ENCODE measurements at places on chromosomes 6 and 20. TPM values are rescaled to one million over a fixed set of nuclear protein-coding genes. Genes with fewer than 3 reads are reported as not detected.

PTCHD4 gene
- 0.70 TPM for polyA plus RNA-seq

PI16 gene
- 0.81 TPM for polyA plus RNA-seq

HLA-DOA gene
- 7.5 TPM for polyA plus RNA-seq

FRK gene
- polyA plus RNA-seq: 10.7 TPM

SAMD3 gene
- polyA plus RNA-seq: 3.6 TPM

GABRR1 gene
- polyA plus RNA-seq: 0.06 TPM

BCAS1 gene
- 29.2 TPM for polyA plus RNA-seq

COL12A1 gene
- polyA plus RNA-seq: 90.9 TPM

C20orf202 gene
- polyA plus RNA-seq: 4.7 TPM

KCNQ2 gene
- polyA plus RNA-seq: 5.2 TPM

KIF6 gene
- polyA plus RNA-seq: 0.70 TPM

C2 gene
- 9.3 TPM for polyA plus RNA-seq

PM20D2 gene
- polyA plus RNA-seq: 28.1 TPM

MEI4 gene
- polyA plus RNA-seq: 0.09 TPM

DEFB121 gene
- not detected for polyA plus RNA-seq

DLL1 gene
- polyA plus RNA-seq: 39.3 TPM

MAK gene
- 0.36 TPM for polyA plus RNA-seq

TMEM14B gene
- 78.4 TPM for polyA plus RNA-seq

BPIFB1 gene
- polyA plus RNA-seq: not detected

SGK2 gene
- 21.9 TPM for polyA plus RNA-seq

PTK6 gene
- 0.31 TPM for polyA plus RNA-seq

ID4 gene
- polyA plus RNA-seq: 41.6 TPM

PCSK2 gene
- 2.8 TPM for polyA plus RNA-seq

PLN gene
- 18.4 TPM for polyA plus RNA-seq

FUT9 gene
- polyA plus RNA-seq: 0.03 TPM

RBM24 gene
- polyA plus RNA-seq: 3.6 TPM

PEX7 gene
- 14.7 TPM for polyA plus RNA-seq

RNGTT gene
- 9.6 TPM for polyA plus RNA-seq

GPSM3 gene
- 14.3 TPM for polyA plus RNA-seq

SAMD5 gene
- 32.8 TPM for polyA plus RNA-seq

WFDC10B gene
- polyA plus RNA-seq: not detected

SRC gene
- polyA plus RNA-seq: 165 TPM

CHRNA4 gene
- polyA plus RNA-seq: 0.45 TPM

FHL5 gene
- 0.67 TPM for polyA plus RNA-seq

HLA-DRB1 gene
- 159 TPM for polyA plus RNA-seq

FBXO30 gene
- polyA plus RNA-seq: 11.9 TPM

GGTLC1 gene
- polyA plus RNA-seq: 0.16 TPM
